Fibroblast of skin of right biceps (primary cell): ENCODE measurements at places on chromosomes 3 and 15.

DNA sequence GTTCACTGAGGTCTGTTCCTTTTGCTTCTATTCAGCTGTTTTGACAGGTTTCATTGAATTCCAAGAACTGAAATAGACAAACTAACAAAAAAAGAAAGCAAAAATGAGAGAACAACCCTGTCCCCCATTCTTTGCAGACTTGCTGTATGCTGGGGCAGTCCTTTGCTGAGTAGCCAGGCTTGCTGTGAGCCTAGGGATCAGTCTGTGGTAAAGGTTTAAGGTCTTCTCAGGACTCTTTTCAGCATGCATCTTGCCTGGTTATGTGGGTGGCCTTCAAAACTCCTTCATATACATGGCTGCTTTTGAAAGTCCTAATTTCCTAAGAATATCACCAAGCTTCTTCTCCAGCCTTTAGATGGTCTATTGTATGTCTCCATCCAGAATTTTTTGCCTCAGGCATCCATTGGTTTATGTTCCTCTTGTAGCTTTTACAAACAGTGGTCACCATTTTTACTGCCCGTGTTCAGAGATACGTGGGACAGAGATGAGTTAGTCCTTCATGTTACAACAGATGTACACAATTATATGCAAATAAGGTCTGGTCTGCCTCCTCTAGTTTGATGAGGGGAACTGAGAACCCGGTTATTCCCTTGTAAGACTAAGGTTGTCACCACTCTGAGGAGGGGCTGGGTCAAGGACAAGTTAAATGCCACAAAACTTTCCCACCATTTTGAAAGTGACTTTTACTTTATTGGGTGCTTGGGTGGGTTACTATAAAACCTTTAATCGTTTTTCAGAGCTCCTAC is 41.4 kb downstream of the SACM1L start:
- DNase-seq, result no peak

GRCh38 chr3:35965908-35966307 is 326.6 kb downstream of the ARPP21 start:
- DNase-seq, result peak; percentile 36

DNA sequence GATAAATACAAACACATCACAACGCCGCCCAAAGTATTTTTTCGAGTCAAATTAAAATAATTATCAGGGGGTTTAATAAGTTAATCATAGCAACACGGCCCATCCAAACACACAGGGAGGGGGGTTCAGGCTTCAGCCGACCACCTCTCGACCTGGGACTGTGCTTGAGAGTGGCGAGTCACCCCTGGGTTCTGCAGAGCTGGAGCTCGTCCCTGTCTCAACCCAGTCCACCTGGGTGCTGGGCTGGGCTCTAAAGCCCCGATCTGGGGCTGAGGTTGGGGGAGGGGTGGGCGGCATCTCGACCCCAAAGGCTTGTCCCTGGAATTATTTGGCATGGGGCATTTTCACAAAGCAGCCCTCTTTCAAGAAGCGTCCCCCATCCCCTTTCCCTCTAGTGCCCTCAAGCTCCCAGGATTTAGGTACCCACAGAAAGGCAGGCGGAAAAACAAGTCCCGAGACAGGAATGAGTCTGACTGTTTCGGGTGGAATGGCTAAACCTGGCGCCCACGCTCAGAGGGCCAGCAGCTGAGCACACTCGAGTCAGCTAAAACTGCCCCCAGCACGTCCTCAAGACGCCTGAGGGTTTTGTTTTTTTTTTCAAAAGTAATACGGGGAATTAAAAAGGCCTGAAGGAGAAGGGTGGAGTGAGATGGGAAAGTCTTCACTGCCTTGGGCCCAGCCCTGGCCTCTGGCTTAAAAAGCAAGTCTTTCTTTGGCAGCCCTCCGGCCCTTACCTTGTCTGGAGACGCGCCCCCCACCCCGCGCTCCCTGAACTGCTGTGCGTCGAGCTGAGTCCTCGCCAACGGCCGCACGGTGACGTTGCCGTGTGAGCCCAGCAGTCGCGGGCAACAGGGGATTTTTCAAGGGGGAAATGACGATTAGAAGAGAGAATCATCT is 32.5 kb downstream of the NR2F2 start:
- DNase-seq, result no peak

- DNase-seq, result peak; percentile 89
Observed at GRCh38 chr15:85333132-85333831, 47.1 kb upstream of the AKAP13 start.

DNA sequence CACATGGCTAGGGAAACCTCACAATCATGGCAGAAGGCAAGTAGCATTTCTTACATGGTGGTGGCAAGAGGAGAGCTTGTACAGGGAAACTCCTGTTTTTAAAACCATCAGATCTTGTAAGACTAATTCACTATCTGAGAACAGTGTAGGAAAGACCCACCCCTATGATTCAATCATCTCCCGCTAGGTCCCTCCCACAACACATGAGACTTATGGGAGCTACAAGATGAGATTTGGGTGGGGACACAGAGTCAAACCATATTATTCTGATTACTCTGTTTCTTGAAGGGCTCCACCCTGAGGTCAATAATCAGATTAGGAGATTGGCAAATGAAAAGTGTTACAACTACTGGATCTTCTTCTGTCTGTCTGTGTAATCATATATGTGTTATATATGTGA is 21.5 kb upstream of the TMEM45A start:
- no peak for DNase-seq

DNA sequence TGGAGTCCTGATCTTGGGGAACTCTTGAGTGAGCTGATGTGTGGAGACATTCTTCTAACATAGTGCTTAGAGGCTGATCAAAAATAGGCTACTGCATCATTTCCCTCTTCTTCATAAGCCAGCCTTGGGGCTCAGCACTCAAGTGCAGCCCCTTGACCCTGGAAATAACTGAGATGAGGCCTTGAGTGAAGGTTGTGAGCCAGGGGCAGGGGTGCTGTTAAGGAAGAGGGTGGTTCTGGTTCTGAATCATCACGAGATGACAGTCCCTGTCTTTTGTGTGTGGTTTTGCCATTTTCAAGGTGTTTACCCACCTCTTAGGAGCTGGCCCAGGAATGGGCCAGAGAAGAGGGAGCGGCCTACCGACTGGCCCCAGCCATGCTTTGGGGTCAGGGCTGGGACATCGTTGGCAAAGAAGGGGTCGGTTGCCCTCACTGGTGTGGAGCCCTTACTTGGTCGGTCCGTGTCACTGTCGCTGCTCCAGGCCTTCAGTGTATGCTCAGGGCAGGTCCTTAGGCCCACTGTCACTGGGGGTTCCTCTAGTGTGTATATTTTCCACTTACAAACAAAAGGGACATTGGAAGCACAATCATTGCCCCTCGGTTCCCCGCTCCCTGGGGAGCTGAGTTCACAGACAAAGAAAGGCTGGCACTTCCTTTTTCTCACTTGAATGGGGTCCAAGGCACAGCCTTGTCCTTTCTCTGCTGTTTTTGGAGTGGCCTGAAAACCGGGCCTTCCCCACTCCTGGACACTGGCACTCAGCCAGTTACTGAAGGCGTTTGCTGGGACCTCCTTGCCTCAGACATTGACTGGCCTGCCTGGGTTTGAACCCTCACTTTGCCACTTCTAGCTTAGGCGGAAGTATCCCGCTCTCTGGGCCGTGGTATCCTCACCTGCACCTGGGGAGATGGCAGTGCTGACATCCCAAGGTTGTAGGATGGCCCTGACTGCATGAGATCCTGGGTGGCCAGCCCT is 46.6 kb downstream of the SLC6A6 start:
- no peak for DNase-seq

GRCh38 chr3:182735672-182736071 is 57.6 kb upstream of the ATP11B start:
- peak; percentile 82 for DNase-seq

- peak; percentile 82 for DNase-seq
Observed at GRCh38 chr15:88238618-88239430, 17.7 kb downstream of the NTRK3 start.

GRCh38 chr3:159751146-159751545 is 237.5 kb upstream of the IL12A start:
- peak; percentile 61 for DNase-seq

DNA sequence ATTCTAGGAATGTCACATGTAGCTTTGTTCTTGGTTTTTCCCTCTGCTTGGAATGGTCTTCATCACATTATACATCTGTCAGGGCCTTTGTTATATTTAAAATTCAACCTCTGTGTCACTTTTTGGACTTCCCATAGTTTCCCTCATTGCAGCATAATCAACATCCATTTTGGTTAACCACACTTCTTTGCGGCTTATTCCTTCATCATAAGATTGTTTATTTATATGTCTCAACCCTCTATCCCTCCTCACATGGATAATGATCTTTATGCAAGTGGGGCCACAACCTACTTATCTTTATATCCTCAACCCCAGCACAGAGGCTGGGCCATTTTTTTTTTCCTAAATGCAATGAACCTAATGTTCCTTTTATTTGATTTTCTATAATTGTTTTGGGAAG is 260.0 kb upstream of the THBS1 start:
- DNase-seq, result no peak

GRCh38 chr3:155230382-155230781 is 63.1 kb downstream of the STRIT1 start:
- DNase-seq, result peak; percentile 67

DNA sequence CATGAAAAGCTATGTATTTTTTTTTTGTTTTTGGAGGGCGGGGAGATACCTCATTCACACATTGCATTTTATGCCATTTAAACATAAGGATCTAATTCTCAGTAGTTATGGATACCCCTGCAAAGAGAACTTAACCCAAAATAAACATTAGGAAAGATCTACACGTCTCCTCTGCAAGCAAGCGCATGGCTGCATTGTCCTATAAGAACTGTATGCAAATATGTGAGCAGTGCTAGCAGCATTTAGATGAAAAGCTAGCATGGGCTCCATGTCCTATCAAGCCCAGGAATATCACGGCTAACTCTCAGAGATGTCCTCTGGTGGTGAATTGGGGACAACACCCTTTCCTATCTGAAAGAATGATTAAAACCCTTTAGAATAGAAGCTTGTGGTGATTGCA is 292.8 kb downstream of the MEX3B start:
- peak; percentile 61 for DNase-seq

DNA sequence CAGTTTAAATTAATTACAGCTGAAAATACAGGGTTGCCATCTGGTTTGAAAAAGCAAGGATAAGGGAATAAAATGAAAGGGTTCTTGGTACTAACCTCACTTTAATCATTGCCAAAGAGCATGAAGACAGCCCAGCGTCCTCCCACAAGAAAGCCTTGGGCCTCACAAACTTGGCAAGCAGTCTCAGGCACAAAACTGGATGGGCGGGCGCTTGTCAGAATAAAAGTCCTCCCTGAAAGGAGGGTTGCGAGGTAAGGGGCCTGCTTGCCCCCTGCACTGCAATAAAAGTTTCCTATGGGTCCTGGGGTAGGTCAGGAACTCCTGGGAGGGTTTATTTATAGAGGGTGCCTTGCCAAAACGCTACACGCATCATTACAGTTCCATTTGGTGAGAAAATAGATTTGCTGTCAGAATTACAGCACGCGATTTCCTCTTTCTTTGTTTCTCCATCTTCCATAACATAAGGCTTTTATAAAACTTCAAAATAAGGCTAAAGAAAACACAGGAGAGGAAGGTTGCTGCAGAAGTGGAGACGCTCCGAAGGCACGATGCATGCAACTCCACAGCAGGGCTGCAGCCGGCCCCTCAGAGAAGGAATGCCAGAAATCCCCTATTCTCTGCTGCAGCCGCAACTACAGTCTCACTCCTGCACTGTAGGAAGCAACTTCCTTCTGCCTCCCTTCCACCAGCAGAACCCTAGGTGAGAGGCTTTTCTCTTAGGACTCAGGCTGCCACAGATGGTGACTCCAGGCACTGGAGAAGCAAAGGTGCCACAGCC is 61.3 kb downstream of the VGLL4 start:
- DNase-seq, result peak; percentile 92
